ENCODE measurements at places on chromosomes 7 and 10.
A peak's percentile ranks its signal among the peaks of the same experiment; 100 is the strongest.

- no peak for DNase-seq
These were observed 201.1 kb downstream of the WDR37 start for GRCh38 chr10:1257274-1257673.

DNA sequence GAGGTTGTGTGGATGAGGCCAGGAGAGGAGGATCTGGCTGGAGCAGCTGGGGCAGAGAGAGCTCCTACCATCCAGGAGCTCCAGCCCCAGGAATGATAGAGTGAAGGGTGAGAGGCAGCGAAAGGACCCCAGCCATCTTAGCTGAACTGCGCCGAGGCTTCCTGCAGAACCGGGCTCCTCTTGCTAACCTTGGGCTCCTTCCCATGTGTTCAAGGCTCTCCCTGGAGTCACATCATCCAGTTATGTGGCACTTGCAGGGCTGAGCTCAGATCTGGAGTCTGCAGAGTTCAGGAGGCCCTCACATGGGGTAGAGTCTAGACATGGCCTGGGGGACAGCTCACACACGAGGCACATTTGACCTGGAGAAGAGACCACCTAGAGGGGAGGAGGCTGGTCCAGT is 225.0 kb upstream of the ZNF32 start:
- no peak for DNase-seq

DNA sequence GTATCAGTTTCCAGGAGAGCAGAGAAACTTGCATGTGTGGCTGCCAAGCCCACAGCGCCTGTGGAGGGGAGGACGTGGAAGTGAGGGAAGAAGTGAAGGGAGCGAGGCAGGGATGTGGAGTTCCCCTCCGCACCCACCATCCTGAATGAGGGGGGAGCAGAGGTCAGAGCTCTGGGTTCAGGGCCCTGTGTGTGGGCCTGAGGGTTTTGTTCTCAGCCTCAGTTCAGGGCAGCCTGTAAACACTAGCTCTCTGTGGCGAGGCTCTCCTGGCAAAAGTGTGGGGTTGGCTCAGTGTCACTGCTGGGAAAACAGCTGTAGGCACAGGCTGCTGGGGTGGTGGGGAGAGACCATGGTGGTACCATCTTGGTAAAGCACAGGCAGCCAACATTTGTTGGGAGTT is 108.4 kb downstream of the C10orf105 start:
- no peak for DNase-seq

GRCh38 chr7:97001656-97002554 is 3.4 kb upstream of the DLX6 start:
- DNase-seq, result no peak

GRCh38 chr10:3896161-3896560 is 111.2 kb upstream of the KLF6 start:
- DNase-seq, result peak; percentile 79

DNA sequence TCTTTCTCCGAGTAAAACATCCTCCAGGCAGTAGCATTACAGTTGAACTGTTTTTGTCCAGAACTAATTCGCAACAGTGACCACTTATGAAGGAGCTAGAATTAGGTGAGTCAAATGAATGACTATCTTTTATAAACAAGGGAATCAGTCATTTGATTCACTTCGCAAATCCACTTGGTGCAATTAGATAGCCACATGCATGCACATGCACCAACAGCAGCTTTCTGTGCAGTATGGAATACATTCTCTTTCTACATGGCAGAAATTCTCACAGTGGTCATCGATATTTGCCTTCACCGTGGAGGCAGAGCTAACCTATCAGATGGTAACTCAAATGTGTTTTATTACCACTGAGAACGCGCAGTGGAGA is 118.8 kb downstream of the CDK6 start:
- no peak for DNase-seq

DNA sequence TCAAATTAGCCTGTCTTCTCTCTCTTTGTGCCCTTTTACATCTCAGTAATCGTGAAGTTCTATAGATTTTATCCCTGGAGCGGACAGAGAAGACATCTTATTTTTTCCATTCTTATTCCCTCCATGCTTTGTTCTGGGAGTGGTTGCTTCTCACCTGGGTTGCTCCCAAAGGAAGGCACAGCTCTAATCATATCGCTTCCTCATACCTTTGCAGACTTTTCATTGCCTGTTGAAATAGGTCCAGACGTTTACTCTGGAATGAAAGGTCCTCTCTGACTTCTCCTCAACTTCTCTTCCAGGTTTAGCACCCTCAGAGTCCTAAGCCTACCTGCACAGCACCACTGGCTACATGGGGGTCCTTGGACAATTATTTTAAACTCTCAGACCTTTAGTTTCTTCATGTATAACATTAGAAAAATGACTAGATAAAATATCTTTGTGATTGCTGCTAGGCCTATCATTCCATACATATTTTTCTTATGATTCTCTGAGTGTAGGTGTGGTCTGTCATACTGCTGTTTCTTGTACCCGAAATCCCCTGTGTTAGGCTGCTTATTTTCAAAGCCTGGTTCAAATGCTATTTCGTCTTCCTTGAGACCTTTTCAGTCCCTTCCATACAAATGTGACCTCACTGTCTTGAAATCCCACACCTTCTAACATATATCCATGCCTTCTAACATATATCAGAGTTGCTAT is 418.1 kb downstream of the GFRA1 start:
- no peak for DNase-seq

- DNase-seq, result peak; percentile 56
These were observed 13.0 kb downstream of the AKR1D1 start for GRCh38 chr7:138089080-138089901.

- DNase-seq, result no peak
These were observed 654.1 kb upstream of the ZWINT start for GRCh38 chr10:57015187-57015586.

DNA sequence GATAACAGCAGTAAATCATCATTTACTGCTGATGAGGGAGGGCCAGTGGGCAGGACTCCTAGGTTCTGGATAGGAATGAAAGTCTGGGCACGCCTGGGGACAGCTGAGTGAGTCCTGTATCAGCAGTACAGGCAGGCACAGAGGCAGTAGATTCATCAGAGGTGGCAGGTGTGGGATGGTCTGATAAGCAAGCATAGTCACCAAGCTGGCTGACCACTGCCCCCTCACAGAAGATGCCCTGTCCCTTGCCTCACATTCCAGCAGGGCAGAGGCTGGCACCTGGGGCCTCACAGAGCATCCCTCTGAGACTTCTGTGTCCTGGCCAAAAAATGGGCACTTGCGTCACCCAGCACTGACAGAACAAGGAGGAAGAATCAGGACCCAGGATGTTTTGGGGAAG is 23.2 kb upstream of the ACSM6 start:
- no peak for DNase-seq

All from inflammatory macrophage treated with lipopolysaccharide for 4 hours (primary cell).